Posterior vena cava (tissue), 2 donors: ENCODE measurements at places on chromosomes 6 and 20. TPM values are rescaled to one million over a fixed set of nuclear protein-coding genes. Genes with fewer than 3 reads are reported as not detected.

DNA sequence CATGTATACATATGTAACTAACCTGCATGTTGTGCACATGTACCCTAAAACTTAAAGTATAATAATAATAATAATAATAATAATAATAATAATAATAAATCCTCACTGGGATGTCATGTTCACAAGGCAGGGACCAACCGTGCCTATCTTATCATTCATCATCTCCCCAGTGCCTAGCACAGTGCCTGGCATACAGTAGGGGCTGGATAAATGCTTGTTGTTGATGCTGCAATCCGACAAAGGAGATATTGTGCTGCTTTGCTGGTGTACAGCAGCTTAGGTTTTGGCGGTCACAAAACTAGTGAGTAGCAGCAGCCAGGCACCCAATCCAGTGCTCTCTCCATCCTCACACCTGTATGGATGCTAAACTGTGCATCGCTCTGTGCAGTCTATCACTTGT is 94.1 kb upstream of the ASF1A start:
- DNase-seq = no peak

GRCh38 chr20:58309591-58310290 is at the start of gene RAB22A:
Gene RAB22A (plus strand): TSS chr20:58309715. CDS start chr20:58309977, 262 bp downstream.
- DNase-seq = peak; percentile 95

DNA sequence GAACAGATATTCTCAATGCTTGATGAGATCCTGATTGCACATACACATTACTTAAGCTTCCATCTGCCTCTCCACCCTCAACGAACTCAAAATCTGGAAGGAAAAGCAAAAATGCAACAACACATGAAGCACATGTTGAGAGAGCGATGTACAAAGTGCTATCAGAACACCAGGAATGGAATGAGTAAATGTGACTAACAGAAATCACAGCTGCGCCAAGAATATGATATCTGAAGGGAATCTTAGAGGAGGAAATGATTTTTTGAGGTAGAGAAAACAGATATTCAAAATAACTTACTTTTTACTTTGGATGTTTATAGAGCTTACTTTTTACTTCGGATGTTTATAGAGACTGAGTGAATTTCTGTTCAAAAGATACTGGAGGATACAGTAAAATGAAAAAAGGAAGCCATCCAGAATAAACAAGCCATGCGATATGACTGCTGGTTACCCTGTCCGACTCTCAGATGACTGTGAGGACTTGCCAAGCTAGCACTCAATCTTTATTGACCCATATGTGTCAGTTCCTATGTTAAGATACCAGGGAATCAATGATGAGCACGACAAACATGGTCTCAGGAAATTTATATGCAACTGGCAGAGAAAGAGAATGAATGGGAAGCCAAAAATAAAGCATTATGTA is 102.0 kb downstream of the SMLR1 start:
- DNase-seq = no peak

DNA sequence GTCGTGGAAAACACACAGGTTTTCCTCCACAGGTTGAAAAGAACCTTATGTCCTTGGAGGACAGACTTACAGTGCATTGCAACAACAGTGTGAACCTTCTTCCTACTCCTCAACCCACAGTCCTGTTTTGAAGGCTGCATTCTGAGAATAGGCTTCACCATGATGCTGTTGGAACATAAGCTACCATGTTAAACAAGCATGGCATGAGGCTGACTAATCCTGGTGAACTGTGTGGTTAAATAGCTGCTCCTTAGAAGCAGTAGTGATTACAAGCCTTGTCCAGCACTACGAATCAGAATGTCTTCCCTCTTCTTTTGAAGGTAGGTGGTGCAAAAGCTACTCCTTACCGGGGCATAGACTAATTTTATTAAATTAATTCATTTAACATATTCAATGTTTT is 368.5 kb upstream of the EPHA7 start:
- DNase-seq = no peak

DNA sequence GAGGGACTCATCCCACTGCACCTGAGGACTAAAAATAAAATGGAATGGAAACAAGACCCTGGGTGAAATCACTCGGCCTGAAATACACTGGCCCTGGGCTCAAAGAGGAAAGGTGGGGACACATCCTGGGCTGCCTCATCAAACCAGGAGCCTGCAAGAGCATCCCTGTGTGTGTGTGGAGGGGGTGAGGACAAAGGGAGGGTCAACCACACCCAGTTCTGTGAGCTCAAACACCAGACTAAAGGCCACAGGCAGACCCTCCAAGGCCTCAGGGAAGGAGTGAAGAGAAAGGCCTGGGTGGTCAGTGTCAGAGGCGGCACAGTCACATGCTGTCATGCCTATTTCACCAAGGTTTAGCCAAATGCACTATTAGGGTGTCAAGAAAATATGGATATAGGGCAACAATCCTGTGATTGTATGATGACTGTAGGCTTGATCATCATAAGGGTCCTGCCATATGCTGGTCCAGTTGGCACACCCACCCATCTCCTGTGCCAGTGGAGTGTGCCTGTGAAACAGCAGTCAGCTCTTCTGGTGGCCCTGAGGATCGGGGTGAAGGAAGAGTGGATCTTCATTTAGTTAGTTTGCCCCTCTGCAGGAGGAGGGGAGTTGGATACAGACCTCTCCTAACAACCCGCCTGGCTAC is 28.9 kb downstream of the SRSF3 start:
- peak; percentile 36 for DNase-seq

The GMPR gene
- 14.7 TPM for total RNA-seq

- no peak for DNase-seq
Measured at GRCh38 chr6:41785689-41786450, 1.6 kb upstream of the TOMM6 start.

DNA sequence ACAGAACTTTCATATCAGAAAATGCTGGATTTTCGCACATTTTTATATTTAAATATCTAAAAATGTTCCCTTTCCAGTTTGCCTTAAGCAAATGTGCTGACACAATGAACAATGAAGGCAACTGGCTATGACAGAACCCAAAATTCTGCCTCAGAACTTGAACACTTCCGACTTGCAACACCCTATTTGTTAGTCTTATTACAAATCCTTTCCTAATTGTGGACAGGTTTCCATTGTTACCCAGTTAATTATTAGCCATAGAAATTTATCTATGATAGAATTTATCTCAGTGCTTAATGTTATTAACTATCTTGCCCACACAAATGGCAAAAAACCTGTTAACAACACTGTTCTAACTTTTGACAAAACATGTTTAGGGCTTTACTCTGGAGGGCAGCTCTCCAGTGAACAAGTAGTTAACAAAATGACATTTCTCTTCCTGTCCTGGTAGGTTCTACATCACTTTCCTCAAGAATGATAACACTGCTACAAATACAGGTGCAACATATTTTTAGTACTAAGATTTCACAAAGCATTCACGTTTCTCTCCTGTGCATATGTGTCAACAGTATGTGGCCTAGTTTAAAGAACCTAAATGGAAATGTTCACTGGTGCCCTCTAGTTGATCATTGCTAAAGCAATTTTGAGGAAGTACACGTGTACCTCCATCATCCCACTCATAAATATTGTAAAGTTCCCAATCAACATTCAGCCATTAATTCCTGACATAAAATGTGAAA is 58.4 kb downstream of the HIVEP2 start:
- no peak for DNase-seq

The CST9 gene
- total RNA-seq = not detected

The ACAT2 gene
- total RNA-seq = 13.6 TPM

DNA sequence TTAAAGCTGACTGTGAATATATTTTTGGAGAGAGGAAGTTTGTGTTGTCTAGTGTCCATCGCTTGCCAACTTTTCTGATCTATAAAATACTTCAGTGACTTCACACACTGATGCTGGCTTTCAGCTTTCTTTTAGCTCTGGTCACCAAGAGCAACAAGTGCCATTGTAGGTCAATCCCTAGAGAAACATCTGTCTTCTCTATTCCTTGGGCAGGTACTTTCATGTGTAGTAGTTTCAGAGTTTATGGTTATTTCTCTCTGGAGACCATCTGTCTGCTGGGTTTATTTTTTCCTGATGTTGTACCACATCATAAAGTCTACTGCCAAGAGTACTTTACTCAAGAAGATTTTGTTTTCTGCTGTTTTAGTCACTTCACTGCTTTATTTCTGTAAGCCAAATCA is 249.9 kb downstream of the KHDC1L start:
- DNase-seq = no peak

DNA sequence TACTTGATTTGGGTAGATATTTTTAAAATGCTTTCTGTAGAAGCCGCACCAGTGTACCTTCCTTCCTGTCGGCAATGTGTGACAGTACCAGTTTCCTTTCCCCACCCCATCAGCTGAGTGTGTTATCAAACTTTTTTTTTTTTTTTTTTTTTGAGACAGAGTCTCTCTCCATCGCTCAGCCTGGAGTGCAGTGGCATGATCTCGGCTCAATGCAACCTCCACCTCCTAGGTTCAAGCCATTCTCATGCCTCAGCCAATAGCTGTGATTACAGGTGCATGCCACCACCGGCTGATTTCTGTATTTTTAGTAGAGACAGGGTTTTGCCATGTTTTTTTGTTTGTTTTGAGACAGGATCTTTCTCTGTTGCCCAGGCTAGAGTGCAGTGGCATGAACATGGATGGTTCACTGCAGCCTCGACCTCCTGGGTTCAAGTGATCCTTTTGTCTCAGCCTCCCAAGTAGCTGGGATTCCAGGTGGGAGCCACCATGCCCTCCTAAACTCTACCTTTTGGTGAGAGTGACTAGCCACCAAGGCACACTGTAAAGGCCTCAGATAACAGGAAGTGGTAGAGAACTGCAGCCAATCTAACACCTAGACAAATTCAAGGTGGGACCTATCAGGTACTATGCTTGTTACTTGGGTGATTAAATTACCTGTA is 26.5 kb upstream of the ZBTB22 start:
- DNase-seq = no peak

GRCh38 chr20:5030348-5031205 is 29.3 kb upstream of the SLC23A2 start:
- DNase-seq = peak; percentile 48

DNA sequence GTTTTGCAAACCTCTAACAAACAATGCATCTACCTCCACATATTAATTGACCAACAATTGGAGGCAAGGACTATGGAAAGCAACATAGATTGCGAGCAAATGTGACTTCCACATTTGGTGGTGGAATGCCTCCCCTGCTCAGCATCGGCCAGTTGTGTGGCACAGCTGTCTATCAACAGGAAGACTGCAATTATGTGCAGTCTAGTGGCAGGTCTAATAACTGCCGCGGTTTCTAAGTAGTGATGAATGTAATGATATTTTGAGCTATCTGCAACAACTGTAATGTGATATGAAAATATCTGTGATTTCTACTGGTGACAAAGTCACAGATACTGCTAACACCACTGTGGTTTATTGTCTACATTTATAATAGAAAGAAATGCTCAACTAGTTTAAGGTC is 56.8 kb downstream of the NCR2 start:
- DNase-seq = no peak

DNA sequence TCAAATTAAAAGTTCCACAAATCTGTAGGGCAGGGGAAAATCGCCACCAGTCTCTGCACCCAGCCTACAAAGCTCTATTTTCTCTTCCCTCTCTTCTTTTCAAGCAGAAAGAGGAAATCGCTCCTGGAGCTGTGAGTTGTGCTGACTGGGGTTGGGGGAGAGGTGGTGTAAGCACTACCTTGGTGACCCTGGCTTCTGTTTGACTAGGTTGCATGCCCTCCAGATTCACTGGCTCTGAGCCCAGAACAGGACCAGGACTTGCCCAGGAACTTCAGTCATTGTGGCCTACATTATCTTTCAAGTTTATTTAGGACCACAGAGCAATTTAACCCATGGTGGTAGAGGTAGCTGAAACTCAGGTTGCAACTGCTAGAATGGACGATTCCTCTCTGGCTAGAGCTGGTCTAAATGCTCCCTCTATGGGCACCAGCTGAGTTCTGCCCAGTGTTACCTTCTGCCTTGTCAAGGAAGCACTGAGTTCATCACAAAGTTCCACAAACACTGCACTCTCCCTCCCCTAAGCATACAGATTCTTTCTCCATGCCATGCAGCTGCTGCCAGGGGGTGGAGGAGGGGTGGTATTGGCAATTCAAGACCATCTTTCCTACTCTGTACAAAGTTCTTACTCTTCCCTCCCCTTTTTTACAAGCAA is 122.0 kb upstream of the BMP5 start:
- DNase-seq = no peak

The PSMB1 gene
- 128 TPM for total RNA-seq

DNA sequence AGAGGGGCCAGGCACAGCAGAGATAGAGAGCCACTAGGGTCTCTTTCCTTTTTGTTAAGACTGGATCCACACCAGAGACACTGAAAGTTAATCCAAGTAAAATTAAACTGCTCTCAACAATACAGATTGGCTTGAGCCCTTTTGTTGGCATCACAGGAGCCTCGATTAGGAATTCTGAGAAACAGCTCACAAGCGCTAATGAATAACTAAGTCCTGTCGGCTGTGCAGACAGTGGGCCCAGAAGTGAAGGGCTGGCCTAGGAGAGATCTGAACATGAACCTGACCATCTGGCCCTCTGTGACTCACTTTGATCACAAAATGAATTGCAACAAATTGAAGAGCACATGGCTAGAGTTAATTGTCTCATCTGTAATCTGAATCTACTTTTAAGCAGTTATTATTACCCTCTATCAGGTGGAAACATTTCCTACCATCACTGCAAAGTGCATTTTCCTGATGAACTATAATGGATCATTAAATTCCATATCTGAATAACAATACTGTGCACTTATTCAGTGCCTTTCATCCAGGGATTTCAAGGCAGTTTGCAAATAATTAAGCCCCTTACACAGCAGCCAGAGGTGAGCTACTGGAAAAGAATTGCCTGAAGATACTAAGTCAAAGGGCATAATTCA is 3.2 kb downstream of the BACH2 start:
- DNase-seq = no peak

The TMC2 gene
- total RNA-seq = 0.14 TPM

The OR2H1 gene
- not detected for total RNA-seq

DNA sequence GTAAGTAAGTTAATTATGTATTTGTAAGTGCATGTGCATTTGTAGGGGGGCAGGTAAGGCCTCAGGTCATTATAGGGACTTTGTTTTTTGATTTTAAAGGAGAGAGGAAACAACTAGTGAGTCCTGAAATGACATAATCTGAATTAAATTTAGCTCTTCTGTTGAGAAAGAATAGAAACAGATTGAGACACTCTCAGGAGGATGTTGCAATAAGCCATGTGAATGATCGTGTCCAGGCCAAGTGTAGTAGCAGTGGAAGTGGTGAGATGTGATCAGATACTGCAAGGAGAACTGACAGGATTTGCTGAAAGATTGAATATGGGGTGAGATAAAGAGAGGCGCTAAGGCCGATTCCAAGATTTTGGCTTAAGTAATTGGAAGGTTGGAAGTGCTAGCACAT is 2.6 kb upstream of the CENPW start:
- DNase-seq = no peak

The FKBP1C gene
- 0.24 TPM for total RNA-seq

DNA sequence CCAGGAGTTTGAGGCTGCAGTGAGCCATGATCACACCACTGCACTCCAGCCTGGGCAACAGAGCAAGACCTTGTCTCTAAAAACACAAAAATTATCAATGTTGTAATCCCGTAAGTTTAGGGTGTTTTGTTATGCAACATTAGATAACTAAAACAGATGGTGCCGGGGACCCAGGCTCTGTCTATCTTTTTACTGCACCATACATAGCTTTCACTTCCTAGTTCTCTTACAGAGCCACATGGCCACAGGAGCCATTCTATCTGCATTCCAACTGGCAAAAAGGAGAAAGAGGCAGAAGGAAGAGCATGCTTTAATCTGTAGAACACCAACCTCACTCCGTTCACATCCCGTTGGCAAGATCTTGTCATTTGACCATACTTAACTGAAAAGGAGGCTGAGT is 5.4 kb upstream of the TCF15 start:
- DNase-seq = no peak

- no peak for DNase-seq
Measured at GRCh38 chr6:135046912-135047311, 7.7 kb downstream of the HBS1L start.
